ENCODE measurements at places on chromosomes 3 and 15.

GRCh38 chr3:38711321-38711720, 61.8 kb upstream of the SCN5A start:
- DNase-seq = no peak

GRCh38 chr3:152452318-152452717, 183.6 kb downstream of the MBNL1 start:
- no peak for DNase-seq

GRCh38 chr3:133995264-133995663, 34.5 kb downstream of the SLCO2A1 start:
- DNase-seq = no peak

GRCh38 chr3:141707741-141708203, 30.3 kb upstream of the RNF7 start:
- DNase-seq = no peak

DNA sequence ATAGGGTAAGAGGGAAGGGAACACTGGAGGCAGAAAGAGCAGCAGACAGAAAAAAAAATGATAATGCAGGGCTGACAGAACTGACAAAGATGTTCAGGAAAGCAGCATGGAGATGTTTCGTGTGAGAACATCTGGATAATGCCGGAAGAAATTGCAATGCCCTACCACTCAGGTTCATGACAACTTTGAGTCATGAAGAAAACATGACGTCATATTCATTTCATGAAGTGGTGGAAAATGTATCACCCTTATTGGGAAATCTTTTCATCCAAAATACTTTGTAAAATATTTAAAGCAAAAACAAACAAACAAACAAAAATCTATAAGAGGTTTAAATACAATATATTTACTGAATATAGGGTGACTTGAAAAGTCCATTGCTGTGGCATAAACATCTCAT, 305.4 kb upstream of the IGF1R start:
- DNase-seq = no peak

GRCh38 chr15:40364251-40364650, 6.2 kb downstream of the DISP2 start:
- no peak for DNase-seq

GRCh38 chr3:42159147-42159546, 68.0 kb downstream of the TRAK1 start:
- DNase-seq = no peak

- DNase-seq = no peak
Measured at GRCh38 chr3:47022641-47023071, 43.2 kb downstream of the NBEAL2 start.

- DNase-seq = no peak
Measured at GRCh38 chr3:52181543-52181942, 16.4 kb upstream of the ALAS1 start.

DNA sequence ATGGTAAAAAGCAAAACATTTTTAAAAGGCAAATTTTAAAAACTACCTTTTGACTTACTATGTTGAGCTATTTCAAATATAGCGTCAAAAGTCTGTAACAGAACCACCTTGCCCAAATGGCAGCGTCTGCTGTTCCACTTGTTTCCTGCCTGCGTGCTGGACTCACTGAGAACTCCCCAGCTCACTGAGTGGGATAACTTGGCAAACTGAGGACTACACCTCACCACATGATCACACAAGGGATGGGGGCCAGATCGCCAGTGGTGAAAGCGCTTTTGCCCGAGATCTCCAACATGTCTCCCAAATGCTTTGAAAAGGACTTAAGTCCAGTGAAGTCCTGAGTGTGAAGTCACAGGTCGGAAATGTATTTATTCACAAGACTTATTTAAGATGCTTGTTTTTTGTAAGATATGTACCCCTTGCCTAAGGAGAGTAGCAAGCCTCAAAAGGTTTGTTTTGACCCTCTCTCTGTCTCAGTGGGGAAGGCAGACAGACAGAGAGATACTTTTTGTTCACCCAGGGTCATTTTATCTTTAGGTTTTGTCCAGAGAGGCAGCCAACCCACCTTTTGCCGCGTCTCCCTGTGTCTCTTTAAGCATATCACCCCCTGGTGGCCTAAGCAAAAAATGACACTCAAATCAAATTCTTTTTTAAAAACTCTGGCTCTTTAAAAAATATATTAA, 192.6 kb downstream of the PDZRN3 start:
- DNase-seq = no peak

DNA sequence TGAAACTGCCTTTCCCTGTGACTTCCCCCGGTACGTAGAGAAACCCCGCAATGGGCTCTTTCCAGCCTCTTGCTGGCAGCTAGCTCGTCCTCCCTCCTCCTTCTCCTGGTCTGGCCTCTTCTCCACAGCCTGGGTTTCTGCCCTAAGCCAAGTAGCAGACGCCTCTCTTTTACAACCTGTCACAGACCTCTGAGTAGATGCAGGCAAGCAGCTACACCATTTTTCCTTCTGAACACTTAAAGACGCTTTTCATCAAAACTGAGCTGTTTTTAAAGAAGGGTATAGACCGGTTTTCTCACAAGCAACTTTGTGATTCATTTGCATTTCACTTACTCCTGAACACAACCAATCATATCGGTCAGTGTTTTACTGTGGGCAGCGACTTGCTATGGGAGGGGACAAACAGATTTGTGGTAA, 32.0 kb downstream of the ADAMTSL3 start:
- DNase-seq = no peak

DNA sequence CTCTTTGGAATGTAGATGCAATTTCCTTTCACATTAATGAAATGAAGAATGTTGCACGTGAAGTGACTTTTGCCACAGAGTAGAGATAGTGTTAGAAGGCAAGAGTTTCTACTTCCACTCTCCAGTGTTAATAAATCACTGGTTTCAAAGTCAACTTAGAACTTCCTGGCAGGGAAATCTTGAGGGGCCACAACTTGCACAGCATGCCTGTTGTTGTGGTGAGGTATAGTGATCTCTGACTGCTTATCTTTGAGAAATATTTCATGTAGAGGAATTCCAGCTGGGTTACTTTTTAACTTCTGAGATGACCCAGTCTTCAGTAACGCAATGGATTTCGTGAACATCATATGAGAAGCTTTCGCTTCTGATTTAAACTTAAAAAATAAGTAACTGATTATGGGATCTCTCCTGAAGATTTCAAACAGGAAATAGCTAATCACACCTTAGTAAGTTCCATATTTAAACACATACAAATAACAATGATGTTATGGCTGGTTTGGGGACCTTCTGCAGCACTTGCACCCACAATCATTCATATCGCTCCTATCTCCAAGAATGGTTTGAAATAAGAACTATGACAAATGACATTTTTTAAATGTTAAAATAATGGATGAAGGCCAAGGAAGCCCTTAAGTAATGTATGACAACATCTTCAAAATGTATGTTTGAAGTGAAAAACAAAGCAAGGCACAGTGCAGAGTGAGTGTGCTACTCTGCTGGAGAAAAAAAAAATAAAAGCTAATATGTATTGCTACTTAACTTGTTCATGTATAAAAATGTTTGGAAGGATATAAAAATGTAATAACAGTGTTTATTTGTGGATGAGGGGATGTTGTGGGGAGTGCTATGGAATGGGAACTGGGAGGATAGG, 726.5 kb upstream of the NECTIN3 start:
- DNase-seq = no peak

DNA sequence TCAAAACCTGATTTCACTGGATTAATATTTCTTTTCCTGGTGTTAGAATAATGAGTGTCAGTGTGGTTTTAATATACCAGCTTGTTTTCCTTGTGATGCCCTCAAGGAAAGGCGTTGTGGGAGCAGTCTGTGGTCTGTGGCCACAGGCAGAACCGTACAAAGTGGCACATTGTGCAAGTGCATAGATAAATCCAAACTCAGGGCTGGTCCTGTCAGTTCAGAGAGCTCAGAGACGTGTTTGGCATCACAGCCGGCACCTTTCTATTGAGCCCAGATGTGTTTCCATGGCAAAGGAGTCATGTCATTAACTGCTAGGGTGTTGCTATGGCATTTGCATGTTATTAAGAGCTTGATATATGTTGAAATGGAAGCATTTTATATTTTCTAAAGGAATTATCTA, 289.9 kb upstream of the RASGRP1 start:
- no peak for DNase-seq

DNA sequence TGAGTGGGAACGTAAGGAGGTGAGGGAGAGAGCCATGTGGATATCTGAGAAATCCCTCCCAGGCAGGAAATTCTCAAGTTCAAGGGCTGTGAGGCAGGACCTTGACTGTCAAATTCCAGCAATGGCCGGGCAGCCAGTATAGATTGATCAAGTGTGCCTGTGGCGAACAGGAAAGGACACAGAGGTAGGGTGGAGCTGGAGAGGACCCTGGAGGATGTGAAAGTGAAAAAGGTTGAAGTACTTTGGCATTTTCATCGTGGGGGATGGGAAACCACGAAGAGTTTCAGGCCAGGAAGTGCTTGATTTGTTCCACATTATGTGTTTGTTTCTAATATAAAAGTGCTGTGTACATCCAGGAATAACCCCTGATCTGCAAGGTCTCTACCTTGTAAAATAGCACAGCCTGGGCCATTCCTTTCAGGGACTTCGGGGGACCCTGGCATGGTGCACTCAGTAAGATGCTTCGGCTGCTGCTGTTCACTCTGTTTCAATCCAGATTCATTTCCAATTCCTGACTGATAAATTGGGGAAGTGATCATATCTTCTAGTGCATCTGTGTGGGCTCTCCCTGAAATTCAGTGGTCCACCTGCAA, 156.6 kb downstream of the MCTP2 start:
- DNase-seq = no peak
